ENCODE measurements at places on chromosomes 11 and 22.

GRCh38 chr11:90192869-90193582 is 29.8 kb downstream of the CHORDC1 start:
- no peaks in the 10 kb centered on the region for H3K4me1 ChIP-seq
- H3K4me3 ChIP-seq = no peak overlapping the region
- no peak overlapping the region for H3K27ac ChIP-seq
- DNase-seq = no peak
- no peaks in the 10 kb centered on the region for H3K27me3 ChIP-seq

- no peak for DNase-seq
- no peak overlapping the region for H3K27ac ChIP-seq
- no peaks in the 10 kb centered on the region for H3K27me3 ChIP-seq
- no peaks in the 10 kb centered on the region for H3K36me3 ChIP-seq
- no peaks in the 10 kb centered on the region for H3K4me1 ChIP-seq
Observed at GRCh38 chr22:44571566-44572413, 73.8 kb upstream of the RTL6 start.

DNA sequence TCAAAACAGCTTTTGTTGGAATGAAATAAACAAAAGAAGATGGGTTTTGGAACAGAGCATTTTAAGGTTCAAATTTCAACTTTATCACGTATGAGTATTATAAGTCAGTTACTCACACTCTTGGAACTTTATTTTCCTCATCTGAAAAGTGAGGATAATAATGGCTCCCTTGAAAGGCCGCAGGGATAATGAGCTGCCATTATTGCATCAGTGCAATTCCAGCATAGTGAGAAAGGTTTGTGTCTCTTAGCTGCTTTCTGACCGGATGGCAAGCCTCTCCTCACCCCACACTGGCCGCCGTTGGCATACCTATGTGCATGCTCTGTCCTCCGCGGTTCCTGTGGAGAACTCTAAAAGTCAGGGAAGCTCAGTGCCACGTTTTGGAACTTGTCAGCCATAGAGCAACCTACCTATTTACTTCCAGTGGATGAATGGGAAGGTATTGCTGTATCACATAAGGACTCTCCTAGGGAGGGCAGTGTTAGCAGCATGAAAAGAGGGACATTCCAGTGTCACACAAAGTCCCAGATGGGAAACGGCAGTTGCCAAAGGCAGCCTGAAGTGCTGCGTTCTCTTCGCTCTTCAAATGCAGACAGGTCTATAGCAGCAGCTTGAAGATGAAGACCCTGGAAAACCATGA is 368.9 kb downstream of the NTM start:
- H3K27me3 ChIP-seq = no peaks in the 10 kb centered on the region
- H3K4me3 ChIP-seq = no peak overlapping the region
- no peaks in the 10 kb centered on the region for H3K4me1 ChIP-seq

GRCh38 chr11:106523171-106523570 is 445.7 kb downstream of the AASDHPPT start:
- no peak overlapping the region for H3K4me3 ChIP-seq
- no peaks in the 10 kb centered on the region for H3K27me3 ChIP-seq
- no peaks in the 10 kb centered on the region for H3K4me1 ChIP-seq

Data from CD4-positive, CD25-positive, alpha-beta regulatory T cell (primary cell).